ENCODE measurements at places on chromosomes 7 and 10.

GRCh38 chr7:150966002-150966401, 12.1 kb downstream of the KCNH2 start:
- peak; percentile 43 for DNase-seq

DNA sequence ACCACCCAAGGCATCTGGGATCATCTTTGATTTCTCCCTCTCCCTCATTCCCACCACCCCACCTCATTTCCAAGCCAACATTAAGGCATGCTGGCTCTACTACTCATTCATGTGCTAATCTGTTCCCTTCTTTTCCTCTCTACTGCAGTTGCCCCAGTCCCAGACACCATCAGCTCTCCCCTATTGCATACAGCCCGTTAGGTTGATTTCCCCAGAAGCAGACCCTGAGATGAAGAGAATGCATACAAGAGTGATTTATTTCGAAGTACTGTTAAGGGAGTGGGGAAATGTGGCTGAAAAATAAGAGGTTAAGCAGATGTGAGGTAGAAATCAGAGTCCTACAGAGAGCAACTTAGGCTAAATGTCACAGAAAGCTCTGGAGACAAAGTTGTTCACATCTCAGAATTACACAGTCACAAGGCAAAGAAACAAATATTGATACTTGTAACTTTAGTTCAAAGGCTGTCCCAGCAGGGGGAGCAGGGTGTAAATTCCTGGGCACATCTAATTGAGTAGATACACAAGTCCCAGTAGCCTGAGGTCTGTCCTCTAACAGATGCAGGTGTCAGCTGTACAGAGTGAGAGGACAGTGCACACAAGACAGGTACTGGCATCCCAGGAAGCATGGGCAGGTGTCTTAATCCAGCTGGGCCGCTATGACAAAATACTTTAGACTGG, 20.9 kb downstream of the AKR1D1 start:
- DNase-seq: peak; percentile 77

DNA sequence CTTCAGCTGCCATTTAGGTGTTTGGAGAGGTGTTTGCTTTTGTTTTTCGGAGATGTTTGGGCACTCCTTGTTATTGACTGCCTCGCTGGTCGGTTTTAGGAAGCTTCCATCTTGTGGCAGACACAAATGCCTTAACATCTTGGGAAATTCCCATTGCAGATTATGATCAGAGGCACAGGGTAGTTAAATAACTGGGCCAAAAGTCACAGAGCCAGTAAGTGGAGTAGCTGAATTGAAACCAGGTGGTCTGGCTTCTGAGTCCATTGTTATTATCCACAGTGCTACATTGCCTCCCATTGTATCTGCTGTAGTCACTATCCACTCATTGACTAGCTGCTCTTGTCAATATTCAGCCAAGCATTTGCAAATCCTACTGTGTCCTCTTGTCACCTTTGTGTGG, 138.2 kb upstream of the PLPP4 start:
- DNase-seq: no peak

GRCh38 chr10:71084061-71084817, 128.1 kb upstream of the UNC5B start:
- DNase-seq: peak; percentile 29

GRCh38 chr7:93399642-93400041, 167.5 kb downstream of the VPS50 start:
- no peak for DNase-seq

DNA sequence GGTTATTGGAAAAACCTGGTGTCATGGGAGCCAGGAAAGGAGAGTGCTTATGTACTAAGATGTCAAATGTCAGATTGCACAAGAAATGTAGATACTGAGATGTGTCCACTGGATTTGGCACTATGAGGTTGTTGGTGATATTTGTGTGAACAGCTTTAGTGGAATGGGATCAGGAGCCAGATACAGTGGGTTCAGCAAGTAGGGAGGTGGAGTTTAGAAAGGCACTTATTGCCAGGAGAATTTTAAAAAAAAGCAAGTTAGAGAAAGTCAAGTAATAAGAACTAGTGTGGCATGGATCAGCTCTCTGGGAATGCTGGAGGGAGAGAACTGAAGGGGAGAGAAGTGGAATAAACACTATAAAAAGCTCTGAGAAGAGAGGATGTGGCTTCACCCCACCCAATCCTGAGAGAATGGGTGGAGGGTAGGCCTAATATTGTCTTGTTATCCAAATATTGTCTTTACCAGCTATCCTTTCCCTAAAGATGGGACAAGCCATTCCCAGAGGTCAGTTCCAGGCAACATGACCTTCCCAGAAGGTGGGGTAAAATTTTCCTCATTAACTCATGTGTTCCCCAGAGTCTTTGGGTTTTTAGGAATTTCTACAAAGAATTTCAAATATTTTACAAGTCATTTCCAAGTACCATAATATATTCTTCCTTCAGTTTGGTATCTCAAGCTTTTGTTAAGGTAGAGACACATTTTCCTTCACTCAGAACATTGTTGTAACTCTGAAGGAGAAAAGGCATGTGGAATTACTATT, 42.3 kb downstream of the ENTPD1 start:
- no peak for DNase-seq

DNA sequence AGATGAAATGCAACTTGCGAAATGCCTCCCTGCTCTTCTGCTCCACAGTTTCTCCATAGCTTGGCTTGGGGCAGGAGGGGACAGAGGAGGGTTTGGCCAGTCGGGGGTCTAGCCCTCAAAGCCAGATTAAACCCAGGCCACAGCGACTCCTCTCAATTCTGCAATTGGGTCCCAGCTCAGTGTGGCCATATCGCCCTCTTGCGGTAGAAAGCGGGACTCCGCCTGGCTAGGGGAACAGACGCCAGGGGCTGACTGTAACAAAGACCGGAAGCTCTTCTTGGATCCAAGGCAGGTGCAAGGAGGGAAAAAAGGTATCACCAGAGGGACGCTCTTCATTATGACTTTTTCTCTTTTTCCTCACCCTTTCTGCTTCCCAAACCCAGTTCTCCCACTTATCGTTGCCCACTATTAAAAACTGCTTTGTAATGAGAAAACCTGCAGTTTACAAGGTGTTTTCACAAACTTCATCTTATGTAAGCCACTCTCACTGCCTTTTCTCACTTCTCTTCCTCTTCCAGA, 36.6 kb upstream of the TNPO3 start:
- peak; percentile 92 for DNase-seq

- no peak for DNase-seq
Observed at GRCh38 chr7:91239171-91239604, 25.0 kb upstream of the FZD1 start.

- DNase-seq: no peak
Observed at GRCh38 chr10:28548781-28549498, 16.0 kb downstream of the WAC start.
